ENCODE measurements at places on chromosomes 13 and 19.

DNA sequence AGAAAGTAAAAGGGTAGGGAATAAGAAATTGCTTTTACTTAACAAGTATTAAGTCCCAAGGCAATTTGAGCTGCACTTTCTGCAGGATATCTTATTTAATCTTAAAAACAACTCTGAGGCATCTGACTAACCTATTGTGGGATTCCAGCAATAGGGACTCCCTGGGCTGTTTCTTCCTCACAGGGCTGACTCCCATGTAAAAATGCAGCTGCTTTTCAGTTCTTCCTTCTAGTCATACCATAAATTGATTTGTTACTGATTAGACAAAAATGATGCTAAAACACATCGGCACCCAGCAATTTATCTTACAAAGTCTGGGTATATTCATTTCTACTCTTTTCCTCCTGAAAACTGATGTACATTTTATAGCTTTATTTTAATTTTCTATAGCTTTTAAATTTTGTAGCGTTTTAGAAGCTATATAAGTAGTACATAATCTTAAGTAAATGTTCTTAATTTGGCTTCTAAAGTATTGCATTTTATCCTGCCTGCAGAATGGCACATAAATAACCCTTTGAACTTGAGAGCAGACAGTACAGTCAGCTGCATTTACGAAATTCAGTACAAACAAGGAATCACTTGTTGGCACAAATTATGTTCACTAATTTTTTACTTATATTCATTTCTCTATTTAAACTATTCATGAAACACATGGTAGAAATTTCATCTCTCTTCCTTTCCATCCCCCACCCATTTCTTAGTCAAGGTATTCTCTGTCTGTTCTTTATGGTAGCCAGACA, 102.4 kb upstream of the FRY start:
- no peak for DNase-seq

GRCh38 chr13:40159736-40160135, 504.3 kb downstream of the COG6 start:
- no peak for DNase-seq

- no peak for DNase-seq
These were observed 1534.6 kb upstream of the MIR17HG start for GRCh38 chr13:89812856-89813255.

DNA sequence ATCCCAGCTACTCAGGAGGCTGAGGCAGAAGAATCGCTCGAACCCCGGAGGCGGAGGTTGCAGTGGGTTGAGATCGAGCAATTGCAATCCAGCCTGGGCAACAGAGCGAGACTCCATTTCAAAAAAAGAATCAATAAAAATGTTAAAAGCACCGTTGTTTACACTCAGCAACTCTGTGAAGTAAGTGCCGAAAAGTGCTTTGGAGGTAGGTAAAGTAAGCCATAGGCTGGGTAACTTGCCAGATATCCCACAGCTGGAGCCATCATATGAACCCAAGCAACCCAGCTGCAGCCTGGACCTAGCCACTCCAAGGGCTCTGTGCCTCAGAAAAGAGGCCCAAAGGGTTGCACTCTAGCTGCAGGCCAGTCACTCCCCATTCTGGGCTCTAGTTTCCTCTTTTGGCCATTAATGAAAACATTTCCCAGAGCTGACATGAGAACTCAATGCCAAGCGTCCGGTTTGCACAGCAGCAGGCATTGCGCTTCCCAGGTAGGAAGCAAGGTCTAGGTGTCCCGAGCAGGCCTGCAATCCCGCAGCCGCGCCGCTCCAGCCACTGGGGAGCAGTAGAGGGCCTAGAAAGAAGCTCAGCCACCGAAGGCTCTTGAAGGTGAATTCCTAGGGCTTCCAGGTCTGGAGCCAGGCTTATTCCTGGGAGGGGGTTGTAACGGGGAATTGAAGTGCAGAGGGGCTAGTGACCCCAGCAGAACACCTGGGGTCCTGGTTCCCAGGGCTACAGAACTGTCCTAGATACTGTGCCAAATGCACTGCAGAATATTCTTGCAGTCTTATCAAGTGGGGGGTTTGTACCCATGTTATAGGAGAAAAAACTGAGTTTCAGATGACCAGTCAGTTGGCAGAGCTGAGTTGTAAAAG, 4.1 kb upstream of the CD79A start:
- peak; percentile 66 for DNase-seq

GRCh38 chr13:85137516-85137915, 661.7 kb downstream of the SLITRK6 start:
- DNase-seq = no peak

DNA sequence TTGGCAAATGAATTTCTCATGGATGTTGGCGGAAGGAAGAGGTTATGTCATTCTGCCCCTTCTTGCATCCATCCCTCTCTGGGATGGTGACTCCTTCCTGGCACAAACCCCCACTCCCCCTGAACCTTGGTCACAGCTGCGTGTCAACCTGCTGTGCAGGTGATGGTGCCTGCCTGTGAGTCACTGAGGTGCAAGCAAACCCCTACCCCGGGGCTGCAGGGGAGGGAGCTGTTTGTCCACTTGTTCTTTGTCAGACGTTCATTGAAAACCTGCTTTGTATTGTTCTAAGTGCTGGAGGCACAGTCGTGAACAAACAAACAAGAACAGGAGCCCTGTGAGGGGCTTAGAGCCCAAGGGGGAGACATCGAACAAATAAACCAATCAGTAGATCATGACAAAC, 2.0 kb upstream of the GAPDHS start:
- DNase-seq = no peak

Measured in activated CD4-positive, alpha-beta T cell treated with anti-CD3 and anti-CD28 coated beads for 1 hour (primary cell).